ENCODE measurements at places on chromosomes 13 and 19.

DNA sequence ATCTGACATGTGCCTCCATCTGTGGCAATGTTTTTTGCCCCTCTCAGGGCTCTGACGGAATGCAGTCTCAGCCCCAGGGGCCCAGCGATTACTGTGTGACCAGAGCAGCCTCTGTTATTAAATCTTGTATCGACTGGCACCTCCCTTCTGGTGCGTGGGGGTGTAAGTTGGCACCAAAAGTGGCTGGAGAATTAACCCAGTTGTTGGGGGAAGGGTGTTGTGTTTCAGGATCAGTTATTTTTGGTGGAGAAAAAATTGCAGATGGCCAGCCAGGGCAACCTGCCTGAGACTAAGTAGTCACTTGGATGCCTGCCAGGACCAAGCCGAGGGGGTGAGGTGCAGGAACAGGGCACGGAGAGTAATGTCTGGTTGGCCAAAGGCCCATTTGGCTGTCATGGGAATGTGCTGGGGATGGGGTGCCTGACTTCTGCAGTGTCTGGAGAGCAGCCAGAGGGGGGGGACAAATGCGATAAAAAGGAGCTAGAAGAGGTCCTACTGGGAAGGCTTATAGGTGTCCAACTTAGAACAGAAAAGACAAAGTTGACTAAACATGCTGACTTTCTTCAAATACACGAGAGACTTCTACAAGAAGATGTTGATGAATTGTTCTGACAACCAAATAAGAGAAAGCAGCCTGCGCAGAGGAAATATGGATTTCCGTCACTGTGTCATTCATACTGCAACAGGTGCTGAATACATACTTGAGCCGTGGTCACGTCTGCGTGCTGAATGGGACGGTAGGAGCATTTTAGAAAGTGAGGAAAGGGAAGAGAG, 69.8 kb downstream of the SIAH3 start:
- ATAC-seq: peak; percentile 86

DNA sequence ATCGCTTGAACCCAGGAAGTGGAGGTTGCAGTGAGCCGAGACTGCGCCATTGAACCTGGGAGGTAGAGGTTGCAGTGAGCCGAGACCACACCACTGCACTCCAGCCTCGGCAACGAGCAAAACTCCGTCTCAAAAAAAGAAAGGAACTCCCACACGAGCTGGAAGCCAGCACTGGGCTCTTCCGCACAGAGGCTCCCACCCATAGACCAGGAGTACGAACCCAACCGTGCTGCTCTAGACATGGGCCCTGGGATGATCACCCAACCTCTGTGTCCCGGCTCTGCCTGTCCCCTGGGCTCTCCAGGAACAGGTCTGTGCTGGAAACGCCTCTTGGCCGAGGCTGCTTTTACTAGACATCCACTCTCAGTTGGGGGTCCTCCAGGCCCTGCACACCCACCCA, 12.0 kb downstream of the DOT1L start:
- ATAC-seq: no peak

GRCh38 chr19:40413291-40413845, at the start of gene PRX:
PRX (minus strand) TSS chr19:40413378; CDS start chr19:40407932, 5,446 bp downstream.
- no peak for ATAC-seq

DNA sequence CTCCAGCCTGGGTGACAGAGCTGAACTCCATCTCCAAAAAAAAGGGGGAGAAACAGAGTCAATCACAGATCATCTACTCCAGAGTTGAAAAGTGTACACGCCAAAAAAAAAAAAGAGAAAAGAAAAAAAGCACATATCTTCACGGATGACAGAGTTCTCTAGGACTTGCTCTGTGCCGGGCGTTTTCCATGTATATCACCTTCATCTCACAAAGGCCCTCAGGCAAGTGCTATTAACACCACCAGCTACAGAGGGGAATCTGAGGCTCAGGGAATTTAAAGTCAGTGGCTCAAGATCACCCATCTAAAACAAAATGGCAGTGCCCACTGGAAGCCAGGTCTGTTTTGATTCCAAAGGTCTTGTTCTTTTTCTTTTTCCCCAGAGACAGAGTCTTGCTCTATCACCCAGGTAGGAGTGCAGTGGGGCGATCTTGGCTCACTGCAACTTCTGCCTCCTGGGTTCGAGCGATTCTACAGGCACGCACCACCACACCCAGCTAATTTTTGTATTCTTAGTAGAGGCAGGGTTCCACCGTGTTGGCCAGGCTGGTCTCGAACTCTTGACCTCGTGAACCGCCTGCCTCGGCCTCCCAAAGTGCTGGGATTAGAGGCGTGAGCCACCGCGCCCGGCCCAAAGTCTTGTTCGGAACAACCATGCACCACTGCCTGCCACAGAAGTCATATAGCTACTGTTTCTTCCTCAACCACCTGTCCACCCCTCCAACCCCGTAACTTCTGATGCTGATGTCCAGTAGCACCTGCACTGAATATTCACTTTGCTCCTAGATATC, 42.2 kb downstream of the SAE1 start:
- no peak for ATAC-seq

GRCh38 chr13:27915301-27916207, 4.2 kb upstream of the PDX1 start:
- no peak for ATAC-seq

DNA sequence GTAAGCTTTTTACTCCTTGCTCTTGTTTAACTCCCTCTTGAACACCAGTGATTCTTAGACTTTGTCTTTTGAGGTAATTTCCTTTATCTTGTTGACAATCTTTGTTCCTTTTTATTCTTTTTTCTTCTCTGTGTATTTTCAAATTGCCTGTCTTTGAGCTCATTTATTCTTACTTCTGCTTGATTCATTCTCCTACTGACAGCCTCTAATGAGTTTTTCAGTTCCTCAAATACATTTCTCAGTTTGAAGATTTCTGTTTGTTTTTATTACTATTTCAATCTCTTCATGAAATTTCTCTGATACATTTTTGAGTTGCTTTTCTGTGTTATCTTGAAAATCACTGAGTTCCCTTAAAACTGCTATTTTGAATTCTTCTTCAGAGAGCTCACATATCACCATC, 154.1 kb downstream of the ATP8A2 start:
- ATAC-seq: no peak

- ATAC-seq: no peak
These were observed 33.6 kb downstream of the ERICH4 start for GRCh38 chr19:41476583-41476982.

GRCh38 chr19:46288896-46289588, 7.8 kb upstream of the HIF3A start:
- peak; percentile 94 for ATAC-seq

- no peak for ATAC-seq
These were observed 25.3 kb upstream of the FBXO27 start for GRCh38 chr19:39057615-39058014.

DNA sequence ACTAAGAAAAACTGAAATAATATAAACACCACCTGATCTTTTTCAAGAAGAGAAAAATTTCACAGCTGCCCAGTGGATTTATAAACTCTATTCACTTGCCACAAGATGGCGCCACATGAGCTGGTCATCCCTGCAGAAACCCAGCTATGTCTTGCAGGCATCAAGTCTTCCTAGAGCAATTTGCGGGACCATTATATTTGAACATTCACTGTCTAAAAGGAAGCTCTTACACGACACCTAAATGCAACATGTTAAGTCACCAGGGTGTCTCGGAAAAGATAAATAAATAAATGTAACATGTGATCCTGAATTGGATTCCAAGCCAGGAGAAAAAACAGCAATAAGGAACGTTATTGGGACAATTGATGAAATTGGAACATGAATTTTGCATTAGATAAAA, 20.3 kb upstream of the AKT2 start:
- ATAC-seq: peak; percentile 95

DNA sequence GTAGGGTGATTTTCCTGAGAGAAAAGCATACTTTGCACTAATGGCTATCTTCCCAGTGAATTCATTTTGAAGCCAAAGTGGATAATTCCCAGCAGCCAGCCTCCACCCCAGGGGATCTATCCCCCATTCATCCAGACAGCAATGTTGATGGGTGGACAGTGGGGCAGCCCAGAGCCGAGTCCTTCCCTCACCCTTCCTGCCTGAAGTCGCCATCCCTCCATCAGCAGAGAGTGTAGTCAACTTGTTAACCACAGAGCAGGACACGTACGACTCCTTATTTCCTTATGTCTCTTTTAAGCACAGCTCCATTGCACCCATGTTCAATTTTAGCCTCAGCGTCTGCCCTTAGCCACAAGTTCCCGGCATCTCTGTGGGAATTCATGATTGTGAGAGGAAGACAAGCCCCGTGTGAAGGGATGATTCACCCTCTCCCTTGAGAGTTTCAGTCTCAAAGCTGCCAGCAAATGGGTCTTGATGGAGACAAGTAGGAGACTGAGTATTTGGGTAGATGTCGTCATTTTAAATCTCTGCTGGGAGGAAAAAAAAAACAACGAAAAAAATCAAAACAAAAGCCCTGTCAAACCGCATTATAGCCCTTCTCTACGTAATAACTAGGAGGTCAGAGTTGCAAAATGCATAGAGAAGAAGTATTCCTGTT, 58.3 kb upstream of the MEDAG start:
- ATAC-seq: peak; percentile 88

- no peak for ATAC-seq
These were observed 17.9 kb upstream of the RNF17 start for GRCh38 chr13:24745861-24746617.

DNA sequence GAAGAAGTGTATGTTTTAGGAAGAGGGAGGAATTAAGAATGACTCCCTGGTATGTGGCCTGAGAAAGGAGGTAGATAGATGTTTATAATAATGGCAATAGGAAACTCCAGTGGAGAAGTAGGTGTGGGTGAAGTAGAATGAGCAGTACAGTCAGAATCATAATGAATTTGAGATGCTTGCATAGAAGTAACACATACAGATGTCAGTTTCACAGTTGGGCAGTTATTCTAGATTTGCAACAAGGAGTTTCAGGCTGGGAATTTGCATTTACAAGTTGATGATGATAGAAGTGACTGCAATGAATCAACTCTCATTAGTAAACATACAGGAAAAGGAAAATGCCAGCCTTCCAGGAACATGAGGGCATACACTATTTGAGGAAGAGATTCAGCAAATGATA, 149.0 kb downstream of the SLITRK1 start:
- no peak for ATAC-seq

GRCh38 chr19:3982701-3983541, 2.3 kb downstream of the EEF2 start:
- peak; percentile 11 for ATAC-seq

DNA sequence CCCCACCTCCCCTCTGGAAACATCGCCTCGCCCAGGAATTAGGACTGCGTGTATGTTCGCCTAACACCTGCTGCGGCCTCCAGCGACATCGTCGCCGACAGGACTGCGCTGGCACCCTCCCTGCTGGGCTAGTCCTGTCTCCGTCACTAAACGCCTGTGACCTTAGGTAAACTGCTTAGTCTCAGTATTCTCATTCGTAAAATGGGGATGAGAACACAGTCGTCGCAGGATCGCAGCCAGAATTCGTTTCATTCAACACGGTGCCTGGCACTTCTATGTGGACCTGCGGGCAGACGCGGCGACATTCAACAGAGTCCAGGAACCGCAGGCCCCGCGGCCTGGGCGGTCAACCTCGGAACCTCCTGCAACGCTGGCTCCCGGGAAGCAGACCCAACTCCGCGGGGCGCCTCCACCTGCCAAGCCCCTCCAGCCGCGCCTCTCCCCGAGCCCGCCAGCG, 485 bp downstream of the CRYL1 start:
- peak; percentile 6 for ATAC-seq

DNA sequence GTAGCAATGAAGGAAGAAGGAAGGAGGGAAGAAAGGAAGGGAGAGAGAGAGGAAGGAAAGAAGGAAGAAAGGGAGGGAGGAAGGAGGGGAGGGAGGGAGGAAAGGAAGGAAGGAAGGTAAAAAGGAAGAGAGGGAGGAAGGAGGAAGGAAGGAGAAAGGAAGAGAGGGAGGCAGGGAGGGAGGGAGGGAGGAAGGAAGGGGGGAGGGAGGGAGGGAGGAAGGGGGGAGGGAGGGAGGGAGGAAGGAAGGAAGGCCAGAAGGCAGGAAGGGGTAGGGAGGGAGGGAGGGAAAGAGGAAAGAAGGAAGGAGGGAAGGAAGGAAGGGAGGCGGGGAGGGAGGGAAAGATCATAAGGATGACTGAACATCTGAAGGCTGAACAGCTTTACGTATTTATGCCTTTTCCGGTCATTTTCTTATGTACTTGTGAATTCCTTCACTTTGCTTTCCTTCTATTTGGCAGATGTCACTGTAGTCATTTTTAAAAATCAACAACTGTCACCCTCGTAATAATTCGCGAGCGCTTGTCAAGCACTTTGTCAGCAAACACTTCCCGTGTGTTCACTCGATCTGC, 6.7 kb upstream of the TTYH1 start:
- no peak for ATAC-seq

DNA sequence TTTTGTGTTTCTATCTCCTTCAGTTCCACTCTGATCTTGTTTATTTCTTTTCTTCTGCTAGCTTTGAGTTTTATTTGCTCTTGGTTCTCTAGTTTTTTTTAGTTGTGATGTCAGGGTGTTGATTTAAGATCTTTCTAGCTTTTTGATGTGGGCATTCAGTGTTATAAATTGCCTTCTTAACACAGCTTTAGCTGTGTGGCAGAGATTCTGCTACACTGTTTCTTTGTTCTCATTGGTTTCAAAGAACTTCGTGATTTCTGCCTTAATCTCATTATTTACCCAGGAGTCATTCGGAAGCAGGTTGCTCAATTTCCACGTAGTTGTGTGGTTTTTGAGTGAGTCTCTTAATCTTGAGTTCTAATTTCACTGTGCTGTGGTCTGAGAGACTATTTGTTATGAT, 251.7 kb upstream of the HTR2A start:
- no peak for ATAC-seq

DNA sequence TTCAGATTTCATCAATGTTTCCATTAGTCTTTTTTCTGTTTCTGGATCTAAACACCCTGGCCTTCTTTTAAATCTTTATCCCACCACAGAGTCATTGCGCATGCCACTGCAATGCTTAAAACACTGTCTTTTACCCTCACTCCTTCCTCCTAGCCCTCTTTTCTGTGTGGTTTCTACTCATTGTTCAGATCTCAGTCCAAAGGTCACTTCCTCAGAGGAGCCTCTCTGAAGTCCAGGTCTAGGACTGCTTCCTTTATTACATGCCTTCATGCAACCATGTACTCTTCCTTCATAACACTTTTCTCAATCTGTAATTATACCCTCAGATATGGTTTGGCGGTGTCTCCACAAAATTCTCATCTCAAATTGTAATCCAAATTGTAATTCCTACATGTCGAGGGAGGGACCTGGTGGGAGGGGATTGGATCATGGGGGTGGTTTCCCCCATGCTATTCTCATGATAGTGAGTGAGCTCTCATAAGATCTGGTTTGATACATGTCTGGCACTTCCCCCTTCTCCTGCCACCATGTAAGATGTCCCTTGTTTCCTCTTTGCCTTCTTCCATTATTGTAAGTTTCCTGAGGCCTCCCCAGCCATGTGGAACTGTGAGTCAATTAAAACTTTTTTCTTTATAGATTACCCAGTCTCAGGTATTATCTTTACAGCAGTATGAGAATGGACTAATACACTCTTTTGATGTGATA, 808.9 kb downstream of the DIAPH3 start:
- no peak for ATAC-seq

- ATAC-seq: no peak
These were observed 15.5 kb downstream of the UPF3A start for GRCh38 chr13:114296902-114297301.

- no peak for ATAC-seq
These were observed 1.1 kb upstream of the IFI30 start for GRCh38 chr19:18172331-18173053.

GRCh38 chr19:32336259-32337083, 8.9 kb upstream of the ZNF507 start:
- peak; percentile 61 for ATAC-seq

Measured in SK-N-SH treated with all-trans-retinoic acid at 6 μM for 48 hours (cell line).